ENCODE measurements at places on chromosomes 4 and X.

DNA sequence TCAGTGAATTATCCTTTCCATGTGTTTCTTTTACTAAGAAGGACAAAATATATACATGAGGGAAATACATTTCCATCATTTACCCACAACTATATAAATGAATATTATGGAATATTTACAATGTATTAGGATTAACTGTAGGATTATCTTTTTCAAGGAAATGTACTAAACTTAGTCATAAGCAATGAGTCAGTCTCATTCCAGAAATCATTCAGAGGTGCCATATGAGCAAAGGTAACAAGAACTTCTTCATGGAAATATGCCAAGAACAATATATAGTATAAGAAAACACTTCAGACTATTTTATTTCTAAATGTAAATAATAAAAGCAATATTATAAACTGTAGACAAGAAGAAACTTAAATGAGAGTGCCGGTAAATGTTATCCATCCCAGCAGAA, 67.1 kb downstream of the USP38 start:
- no peak for DNase-seq

GRCh38 chr4:26206999-26207398, 113.8 kb upstream of the RBPJ start:
- DNase-seq: no peak

DNA sequence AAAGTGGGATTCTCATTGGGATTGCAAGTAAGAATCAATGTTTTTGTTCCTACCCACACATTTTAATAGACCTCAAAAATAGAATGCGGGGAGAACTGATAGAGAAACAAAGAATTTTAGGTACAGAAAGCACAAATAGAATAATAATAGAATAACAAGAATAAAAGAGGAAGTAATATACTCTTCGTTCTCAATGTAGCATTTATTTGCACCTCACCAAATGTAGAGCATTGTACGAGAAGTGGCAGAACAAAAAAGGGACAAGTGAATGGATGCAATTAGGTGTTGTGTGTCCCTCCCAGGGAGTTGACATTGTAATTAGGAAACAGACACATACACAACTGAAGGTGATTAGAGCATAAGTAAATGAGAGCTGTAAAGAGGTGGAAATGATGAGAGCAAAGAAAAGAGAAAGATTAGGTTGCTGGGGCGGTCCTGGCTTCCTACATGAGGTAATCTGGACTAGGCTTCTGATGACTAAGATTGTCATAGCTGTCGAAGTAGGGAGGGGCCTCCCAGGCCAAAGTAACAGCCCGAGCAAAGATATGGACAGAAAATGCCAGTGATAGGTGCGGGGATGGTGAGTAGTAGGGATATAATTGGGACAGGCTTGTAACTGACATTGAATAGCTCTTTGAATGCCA, 10.4 kb downstream of the RAB9A start:
- peak; percentile 9 for DNase-seq

DNA sequence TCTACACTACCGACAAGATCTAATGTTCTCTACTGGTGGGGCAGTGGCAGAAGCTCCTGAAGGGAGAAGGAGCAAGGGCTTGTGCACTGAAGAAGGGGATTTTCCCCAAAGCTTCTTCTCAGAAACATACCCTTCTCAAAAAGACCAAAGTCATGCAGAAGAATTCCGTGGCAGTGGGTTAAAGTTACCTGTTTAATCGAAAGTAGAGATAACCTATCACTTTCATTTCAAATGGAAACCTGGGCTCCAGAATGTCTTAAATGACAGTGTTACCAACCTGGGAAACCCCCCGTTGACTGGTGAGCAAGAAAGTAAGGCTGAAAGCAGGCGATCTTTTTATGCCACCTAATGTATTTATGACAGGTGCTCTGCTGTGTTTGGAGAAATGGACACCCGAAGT, 92.5 kb upstream of the TEX13D start:
- DNase-seq: no peak

DNA sequence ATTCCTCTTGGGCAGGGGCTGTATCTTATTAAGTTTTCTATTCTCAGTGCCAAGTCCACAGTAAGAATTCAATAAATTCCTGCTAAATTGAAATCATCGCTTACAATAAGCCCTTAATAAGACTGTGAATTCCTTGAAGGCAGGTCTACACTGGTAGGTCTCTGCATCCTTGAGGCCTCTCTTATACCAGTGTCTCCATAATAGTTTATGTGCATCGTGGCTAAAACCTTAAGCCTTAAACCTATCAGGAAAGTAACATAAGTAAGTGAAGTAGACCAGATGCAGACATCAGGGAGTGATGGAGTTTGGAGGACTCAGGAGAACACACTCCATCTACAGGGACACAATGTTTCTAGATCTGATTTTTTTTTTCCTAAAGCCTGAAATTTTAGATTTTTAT, 240.3 kb downstream of the LDB2 start:
- no peak for DNase-seq

DNA sequence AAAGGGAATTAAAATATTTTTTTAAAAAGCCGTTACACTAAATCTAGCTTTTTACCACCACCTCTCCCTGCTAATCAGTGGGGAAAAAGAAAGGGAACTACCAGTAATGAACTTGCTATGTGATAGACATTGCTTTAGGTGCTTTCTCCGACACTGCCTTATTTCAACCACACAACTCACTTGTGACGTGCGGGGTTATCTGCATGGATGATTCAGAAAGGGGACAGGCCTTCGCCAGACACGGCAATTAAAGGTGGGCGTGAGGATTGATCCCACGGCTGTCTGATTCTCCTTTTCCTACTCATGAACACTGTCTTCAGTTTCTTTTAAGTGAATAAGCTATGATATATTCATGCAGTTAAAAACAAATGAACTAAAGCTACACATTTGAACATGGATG, 882 bp upstream of the CXCR3 start:
- peak; percentile 55 for DNase-seq

GRCh38 chrX:4588056-4588455, 874.6 kb upstream of the PRKX start:
- no peak for DNase-seq

DNA sequence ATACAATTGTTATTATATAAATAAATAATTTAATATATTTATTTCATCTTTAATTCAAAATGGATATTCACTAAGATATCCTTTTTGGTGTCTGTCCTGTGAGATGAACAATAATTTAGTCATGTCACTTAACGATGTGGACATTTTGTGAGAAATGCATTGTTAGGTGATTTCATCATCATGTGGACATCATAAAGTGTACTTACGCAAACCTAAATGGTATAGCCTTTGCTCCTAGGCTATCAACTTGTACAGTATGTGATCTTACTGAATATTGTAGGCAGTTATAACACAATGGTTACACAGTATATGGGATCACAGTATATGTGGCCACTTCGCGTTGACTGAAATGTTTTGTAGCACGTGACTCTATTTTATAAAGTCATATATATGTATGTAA, 20.2 kb upstream of the CHRNA9 start:
- no peak for DNase-seq

- DNase-seq: no peak
Measured at GRCh38 chr4:170818786-170819185, 729.0 kb upstream of the AADAT start.

- no peak for DNase-seq
Measured at GRCh38 chr4:167721617-167722486, 370.5 kb upstream of the ANXA10 start.

DNA sequence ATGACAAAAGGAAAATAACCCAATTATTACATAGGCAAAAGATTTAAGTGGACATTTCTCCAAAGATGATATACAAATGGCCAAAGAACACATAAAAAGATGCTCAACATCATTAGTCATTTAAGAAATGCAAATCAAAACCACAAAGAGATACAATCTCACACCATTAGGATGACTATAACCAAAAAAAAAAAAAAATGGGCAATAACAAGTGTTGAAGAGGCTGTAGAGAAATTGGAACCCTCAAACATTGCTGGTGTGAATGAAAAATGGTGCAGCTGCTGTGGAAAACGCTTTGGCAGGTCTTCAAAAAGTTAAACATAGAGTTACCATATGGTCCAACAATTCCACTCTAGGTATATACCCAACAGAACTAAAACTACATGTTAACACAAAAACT, 5.6 kb upstream of the PRDX4 start:
- no peak for DNase-seq

DNA sequence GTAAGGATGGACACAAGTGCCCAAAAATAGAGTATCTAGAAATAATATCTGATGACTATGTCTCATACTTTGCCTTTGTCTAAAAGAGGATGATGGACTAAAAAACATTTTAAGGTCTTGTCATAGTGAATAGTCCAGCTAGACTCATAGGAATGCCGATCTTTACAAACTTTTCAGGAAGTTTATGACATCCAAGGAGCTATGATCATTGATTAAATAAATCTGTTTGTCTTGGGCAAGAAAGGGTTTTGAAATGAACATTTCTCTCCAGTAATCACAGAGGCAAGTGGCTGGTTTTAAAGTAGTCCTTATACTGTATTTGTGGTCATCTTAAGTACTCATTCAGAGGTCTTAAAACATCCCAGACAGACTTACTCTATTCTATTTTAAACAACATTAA, 109.8 kb downstream of the MAPK10 start:
- DNase-seq: no peak

GRCh38 chr4:109657854-109658418, 45.3 kb downstream of the CASP6 start:
- DNase-seq: no peak

DNA sequence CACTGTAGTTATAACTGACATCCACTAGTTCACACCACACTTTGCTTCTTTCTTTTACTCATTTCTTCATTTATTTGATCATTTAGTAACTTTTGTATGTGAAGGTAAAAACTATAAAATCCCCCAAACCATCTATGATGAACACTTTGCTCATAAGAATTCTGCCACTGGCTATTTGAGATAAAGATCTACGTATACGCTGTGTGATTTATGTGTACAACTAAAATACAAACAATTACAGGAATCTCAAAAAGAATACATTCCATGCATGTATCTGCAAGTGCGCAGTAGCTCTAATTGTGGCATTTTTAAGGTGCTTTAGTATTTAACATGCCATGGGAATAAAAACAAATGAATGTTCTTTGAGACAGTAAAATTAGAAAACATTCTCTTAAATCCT, 156.9 kb upstream of the NAP1L5 start:
- no peak for DNase-seq

DNA sequence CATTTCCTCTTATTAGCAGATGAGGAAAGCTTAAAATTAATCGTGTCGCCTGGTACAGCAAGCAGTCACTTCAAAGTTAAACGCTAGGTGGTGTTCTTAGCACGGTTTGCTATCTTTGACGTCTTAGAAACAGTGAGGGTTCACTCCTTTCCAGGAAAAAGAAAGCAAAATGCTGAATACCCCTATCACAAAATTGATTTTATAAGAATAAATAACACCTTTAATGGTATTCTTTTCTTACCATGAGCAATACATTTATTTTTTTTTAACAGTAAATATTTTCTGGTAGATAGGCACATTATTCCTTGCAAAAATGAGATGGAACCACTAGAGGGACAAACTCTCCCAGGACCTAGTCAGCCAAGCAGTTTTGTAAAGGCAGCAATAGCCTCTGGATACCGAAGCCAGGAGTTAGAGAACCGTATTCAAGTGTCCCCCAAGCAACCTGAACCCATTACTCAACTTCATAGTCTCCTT, 153.9 kb downstream of the KDR start:
- DNase-seq: peak; percentile 19

Measured in immature natural killer cell (primary cell).